ENCODE measurements at places on chromosomes 5 and 9. TPM values are rescaled to one million over a fixed set of nuclear protein-coding genes. Genes with fewer than 3 reads are reported as not detected.

- DNase-seq: peak; percentile 41
Measured at GRCh38 chr5:51383131-51384121, at the start of gene ISL1. Gene ISL1 (plus strand): TSS chr5:51383448. CDS start chr5:51383672, 224 bp downstream.

DNA sequence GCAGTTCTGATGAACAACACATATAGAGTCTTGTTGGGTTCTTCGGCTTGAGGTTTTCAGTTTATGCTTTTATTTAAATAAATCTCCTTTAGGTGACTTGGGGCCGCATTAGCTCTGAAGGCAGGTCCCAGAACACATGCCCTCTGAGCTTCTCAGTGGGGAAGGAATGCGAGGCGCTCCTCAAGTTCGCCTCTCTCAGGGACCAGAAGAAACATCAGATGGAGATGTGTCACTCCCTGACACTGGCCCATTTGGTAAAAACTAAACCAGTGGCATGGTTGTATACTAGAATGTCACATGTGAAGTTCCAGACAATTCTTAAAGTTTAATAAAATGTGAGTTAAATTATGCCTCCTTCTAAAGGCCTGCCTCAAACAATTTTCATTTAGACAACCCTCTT is 1.9 kb downstream of the MACROH2A1 start:
- no peak for DNase-seq

GRCh38 chr9:38680837-38681445 is 39.0 kb downstream of the FAM240B start:
- DNase-seq: no peak

- DNase-seq: no peak
Measured at GRCh38 chr9:126295936-126296600, 30.6 kb upstream of the MVB12B start.

DNA sequence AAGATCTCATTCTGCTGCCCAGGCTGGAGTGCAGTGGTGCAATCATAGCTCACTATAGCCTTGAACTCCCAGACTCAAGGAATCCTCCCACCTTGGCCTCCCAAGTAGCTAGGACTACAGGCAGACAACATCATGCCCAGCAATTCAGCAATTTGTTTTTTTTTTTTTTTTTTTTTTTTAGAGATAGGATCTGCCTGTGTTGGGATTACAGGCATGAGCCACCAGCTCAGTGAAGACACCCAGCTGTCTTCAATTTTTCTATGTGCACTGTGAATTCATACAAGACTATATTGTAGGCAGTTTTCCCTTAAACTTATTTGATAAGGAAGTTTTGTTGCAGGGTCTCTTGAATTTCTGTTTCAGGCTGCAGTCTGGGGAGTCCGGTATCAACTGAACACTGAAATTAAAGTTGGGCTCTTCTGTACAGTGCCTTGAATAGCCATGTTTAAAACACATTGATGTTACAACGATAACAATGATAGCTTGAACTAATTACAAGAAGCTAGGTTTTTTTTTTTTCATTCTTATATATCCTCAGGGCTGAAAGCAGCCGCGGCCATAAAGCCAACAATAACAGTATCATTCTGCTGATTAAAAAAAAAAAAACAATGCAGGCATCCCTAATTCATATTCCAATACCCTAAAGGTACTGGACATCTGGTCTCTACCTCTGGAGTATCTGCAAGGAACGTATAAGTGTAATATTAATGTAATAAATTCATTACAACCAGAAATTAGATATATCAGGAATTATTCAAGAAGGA is 63.5 kb downstream of the MPDZ start:
- DNase-seq: no peak

GRCh38 chr5:81247441-81247972 is 14.4 kb downstream of the CKMT2 start:
- no peak for DNase-seq

DNA sequence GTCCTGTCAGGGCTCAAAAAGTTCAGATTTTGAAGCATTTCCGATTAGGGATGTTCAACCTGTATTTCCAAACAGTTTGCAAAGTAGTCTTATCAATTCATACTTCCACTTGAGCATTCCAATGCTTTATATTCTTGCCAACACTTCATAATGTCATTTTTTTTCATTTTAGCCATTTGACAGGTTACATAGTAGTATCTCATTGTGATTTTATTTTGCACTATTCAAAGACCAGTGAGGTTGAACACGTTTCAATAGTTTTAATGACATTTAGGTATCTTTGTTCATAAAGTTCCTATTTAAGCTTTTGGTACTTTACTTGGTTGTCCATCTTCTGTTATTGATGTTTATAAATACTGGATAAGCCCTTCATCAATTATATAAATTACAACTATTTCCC is 71.4 kb downstream of the CEP120 start:
- no peak for DNase-seq

DNA sequence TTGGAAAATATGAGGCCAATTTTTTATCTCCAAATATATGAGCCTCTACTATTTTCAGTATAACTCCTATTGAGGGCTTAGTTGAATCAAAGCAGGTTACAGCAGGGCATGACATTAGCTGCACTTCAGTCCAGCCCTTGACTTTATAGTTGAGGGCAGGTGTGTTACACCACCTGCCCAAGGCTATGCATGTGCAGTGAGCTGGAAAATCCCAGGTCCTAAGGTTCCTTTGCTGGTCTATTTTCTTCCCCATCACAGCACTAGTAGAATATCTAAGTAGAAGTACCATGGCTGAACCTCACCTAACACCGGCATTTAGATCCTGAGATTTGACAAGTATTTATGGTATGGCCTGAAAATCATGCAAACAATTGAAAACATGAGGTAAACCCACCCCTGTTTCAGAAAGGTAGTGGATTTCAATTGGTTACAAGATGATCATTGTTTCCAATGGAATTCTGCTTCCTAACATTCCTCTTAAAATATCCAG is 201.1 kb downstream of the SEMA5A start:
- no peak for DNase-seq

DNA sequence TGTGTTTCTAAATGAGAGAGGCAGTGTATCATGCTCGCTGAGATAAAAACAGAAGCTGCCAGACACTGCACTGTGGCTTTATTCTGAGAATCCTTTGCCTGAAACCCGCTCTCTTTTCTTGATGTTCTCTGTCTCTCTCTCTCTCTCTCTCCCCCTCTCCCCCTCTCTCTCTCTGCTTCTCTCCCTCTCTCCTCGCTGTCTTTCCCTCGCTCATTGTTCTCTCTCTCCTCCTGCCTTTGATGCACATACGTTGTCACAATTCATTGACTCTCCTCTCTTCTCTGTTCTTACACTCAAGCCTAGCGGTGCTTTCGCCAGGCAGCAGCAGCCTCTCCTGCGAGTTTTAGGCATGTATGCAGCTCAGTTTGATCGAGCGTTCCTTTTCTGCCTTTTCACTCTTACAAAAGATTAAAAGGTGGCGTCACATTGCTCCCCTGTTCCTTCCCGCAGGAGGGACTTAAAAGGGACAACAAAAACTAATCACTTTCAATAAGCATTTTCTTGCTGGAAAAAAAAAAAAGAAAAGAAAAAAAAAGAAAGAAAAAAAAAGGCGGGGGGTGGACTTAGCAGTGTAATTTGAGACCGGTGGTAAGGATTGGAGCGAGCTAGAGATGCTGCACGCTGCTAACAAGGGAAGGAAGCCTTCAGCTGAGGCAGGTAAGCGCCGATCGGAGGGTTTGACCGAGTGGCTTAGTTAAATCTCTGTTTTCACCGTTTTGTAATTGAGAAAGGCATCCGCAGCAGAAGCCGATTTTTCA is 717.9 kb upstream of the WWC1 start:
- no peak for DNase-seq

- DNase-seq: no peak
Measured at GRCh38 chr5:135236908-135237747, 161.9 kb downstream of the MACROH2A1 start.

DNA sequence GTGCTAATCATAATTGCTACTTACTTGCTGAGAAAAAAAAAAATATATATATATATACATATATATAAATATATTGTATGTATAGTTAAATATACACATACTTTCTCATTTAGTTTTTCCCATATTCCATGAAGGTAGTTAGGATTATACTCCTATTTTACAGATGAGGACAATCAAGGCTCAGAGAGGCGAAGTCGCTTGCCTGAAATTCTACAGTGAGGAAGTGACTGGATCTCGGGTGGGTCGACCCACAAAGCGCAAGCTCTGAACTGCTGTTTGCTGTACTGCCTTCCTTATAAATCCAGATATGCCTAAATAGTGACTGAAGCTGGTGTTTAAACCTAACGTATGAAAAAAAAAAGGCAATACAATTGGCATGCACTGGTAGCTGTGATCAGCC is 148.3 kb upstream of the TBC1D2 start:
- DNase-seq: no peak

DNA sequence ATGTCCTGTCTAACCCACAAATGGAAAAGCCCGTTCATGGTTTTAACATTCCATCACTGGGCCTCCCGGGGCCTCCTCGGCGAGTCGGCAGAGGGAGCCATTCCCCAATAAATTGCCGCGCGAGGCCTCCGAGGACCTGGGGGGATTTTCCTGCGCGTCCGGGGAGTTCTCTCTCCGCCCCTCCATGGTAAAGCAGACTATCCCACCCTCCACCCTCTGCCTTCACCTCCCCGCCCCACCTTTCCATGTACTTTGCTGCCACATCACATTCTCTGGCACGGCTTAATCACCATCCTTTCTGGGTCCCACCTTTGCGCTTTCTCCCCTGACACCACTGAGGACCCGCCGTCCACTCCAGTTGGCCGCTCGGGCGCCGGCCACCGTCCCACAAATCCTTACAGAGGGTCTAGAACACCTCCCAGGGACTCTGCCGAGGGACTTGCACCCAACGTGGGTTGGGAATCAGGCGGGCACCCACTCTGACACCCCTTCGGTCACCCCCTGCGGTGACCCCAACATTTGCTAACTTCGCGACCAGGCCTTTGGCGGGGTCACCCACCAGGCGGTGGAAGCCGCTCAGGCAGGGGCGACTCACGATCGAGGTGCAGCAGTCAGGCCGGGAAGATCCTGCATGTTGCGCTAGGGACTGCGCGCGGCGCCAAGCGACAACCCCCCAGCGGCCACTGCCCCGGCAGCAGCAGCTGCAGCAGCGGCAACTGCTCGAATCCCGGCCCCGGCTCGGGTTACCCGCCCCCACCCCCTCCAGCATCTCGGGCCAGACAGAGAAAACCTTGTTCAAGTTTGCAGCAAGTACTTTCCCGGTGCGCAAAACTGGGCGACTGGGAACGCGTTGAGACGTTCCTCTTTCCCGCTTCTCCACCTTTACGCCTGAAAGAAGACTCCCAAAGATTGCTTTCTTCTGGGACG is at the start of gene MEGF10:
Gene MEGF10, plus strand, starts transcription at position 778 of the 927 bp plus-strand sequence. CDS start 40,513 bp downstream, outside the sequence.
- DNase-seq: peak; percentile 23

DNA sequence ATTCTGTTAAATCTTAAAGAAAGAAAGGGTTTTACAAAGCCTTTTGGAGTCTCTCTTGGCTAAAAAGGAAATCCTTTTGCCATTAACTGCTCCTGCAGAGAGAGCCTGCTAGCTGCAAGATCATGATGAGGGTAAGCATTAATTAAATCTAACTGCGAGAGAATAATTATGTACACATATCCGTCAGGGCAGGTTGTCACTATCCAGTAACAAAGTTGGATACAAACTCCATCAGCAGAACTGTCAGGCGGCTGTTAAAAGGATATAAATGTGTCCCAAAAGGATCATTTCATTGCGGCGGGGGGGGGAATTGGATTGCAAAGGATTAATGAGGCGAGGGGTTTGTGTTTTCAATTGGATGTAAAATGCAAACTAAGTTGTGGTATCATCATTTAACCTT is 289.3 kb downstream of the ASTN2 start:
- DNase-seq: no peak

DNA sequence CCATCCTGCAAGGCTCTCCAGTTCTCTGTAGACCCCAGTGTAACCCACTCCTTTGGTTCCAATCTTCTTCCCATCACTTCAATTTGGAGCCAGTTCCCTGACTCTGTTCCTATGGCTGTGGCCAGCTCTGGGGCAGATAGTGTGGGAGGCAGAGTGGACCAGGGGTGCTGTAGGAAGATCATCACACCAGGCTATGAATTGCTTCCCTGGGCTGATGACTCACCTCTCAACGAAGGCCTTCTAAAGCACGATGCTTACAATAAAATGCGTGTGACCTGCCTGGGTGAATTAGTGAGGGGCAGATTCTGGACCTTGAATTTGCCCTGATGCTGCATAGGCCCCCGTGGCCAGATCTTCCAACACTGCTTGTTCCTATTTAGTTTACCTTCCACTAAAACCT is 289.7 kb downstream of the FBXL7 start:
- DNase-seq: peak; percentile 58

DNA sequence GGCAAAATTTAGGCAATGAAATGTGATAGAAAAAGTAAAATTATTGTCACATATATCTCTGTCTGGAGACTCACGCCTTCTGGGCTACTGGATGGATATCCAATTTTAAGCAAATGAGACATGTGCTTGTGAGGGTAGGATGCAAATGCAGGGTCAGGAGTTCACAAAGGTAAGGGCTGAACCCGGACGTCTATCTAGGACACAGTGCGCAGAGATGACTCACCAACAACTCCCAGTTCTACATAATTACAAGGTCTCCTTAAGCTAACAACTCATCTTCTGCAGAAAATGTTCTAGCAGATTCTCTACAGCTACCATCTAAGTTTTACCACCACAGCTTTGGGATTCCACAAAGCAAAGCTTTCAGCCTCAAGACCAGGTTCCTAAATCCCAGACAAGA is 160.5 kb downstream of the ENTREP1 start:
- DNase-seq: no peak

DNA sequence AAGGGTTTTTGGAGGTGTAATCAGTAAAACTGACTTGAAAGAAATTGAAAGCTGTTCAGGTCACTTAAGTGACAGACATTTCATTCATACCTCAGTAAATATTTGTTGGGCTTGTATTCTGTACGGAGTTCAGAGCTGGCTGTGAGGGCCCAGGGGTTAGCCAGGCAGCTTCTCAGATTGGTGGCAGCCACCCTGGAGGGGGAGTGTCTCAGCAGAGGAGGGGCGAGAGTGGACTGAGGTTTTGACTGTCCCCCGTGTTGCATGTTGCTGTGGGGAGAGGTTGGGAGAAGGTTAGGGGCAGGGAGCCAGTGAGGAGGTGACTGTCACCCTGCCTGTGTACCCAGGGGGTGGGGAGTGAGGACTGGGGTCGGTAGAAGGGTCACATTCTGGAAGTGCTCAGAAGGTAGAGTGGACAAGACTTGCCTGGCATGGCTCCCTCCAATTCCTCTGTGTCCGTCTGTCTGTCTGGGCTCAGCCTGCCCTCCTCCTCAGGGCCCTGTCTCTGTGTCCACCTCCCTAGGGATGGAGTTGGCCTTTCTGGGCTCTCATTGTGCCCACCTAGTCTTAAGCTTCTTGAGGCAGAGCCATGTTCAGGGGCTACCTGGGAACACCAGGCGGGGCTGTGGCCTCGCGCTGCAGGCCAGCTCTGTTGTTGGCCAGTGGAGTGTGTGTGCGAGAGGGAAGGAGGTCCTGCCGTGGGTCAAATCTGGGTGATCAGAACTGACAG is 4.4 kb downstream of the PHF2 start:
- no peak for DNase-seq

- DNase-seq: no peak
Measured at GRCh38 chr5:170497311-170498038, 6.3 kb upstream of the KCNIP1 start.

DNA sequence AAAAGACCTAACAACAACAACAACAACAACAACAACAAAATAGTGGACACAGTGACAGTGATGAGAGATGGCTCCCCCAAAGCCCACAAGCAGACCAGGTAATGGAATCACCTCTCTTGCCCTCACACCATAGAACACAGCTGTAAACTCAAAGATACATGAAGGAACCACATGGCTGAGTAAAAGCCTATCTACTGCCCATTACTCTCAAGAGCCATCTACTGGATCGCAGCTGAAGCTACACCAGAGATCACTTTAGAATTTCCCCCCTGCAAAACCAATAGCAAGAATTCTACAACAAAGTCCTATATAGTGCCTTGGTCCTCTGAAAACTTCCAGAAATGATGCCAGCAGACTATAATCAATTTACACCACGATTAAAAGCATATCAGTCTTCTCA is 1537.6 kb upstream of the CDH9 start:
- no peak for DNase-seq

Gene SLC6A7
- total RNA-seq: not detected

Gene TIMD4
- total RNA-seq: not detected

Gene FAM53C
- total RNA-seq: 28.8 TPM

Data from dermis microvascular lymphatic vessel endothelial cell (primary cell).